ENCODE measurements at places on chromosomes 11 and 22.

GRCh38 chr11:57815476-57815875 lies 53.9 kb downstream of the CTNND1 start:
- no peak for DNase-seq

- DNase-seq: no peak
Measured at GRCh38 chr11:14554959-14555358, 34.8 kb upstream of the PSMA1 start.

GRCh38 chr11:10798330-10798928 lies 10.3 kb downstream of the EIF4G2 start:
- DNase-seq: no peak

- DNase-seq: no peak
Measured at GRCh38 chr11:120883404-120884080, 140.4 kb upstream of the TBCEL start.

DNA sequence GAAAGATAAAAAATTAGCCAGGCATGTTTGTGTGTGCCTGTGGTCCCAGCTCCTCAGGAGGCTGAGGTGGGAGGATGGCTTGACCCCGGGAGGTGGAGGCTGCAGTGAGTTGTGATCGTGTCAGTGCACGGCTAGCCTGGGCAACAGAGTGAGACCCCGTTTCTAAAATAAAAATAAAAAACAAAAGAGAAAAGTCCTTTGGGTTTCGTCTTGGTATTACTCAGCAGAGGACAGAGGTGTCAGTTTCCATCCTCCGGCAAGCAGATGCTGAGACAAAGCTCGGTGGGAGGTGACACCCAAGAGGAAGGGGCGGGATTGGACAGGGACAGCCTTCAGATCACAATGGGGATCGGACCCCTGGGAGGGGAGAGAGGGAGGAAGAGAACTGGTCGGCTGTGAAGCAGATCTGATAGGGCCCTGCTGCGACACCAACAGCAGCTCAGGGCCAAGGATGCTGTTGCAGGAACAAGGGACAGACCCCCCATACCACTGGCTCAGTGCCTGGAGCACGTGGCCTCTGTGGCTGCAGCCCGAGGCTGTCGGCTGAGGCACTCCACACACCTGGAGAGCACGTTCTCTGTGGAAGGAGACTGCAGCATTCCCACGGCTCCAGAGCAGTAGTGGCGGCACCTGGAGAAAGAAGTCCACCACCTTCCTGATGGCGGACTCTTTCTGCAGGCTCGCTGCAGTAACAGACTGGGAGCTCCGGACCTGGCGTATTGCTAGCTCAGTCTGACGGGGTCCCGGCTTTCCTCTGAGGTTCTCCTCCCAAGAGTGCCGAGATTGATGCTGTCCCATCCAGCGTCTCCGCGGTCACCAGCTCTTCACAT lies 5.2 kb upstream of the BID start:
- DNase-seq: no peak

DNA sequence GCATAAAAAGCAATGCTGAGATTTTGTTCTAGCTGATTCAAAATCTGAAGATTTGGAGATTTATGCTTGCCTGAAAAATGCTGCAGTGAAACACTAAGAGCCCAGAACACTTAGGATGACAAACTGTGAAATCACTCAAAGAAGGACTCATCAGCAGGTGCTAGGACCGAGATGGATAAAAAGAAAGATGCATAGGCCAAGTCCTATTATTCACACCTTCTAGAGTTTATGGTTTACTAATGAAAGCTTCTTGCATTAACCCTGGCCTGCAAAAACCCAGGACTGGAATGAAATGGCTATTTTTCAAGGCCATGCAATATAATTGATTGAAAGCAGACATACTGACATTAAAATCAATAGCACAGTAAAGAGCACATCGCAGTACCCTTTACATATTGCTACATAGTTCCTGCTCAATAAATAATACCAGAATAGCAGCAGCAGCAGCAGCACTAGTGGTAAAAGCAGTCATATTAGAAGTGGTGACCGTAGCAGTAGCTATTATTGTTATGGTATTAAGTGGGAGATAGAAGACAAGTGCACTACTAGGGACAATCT lies 161.7 kb downstream of the RAB38 start:
- DNase-seq: no peak

DNA sequence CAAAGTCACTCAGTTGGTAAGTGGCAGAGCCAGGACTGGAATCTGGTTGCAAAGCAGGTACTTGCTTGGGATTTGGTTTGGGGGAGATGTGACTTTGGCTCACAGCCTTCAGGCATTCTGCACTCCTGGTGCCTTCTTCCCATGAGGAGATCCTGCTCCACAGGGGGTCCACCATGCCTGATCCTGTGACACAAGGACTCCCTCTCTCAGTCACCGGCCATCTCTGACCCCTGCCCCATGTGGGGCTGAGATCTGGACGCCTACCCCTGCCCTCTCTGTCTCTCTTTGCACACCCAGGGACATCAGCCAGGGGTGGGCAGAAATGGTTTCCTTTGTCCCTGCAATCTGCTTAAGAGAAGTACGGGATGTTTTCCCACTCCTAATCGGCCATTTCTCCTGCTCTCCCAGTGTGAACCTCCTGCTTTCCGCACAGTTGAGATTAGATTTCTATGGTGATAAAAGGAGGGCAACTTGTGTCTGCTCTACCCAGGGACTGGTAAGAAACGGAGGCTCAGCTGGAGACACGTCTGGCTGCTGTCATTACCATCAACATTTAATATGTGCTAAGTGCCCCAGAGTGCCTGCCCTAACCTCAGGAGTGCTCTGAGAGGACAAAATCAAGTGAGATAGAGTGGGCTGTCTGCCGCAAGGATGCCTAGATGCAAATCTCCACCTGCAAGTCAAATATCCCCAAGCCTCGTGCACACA lies 11.1 kb upstream of the FXYD6 start:
- DNase-seq: peak; percentile 16

DNA sequence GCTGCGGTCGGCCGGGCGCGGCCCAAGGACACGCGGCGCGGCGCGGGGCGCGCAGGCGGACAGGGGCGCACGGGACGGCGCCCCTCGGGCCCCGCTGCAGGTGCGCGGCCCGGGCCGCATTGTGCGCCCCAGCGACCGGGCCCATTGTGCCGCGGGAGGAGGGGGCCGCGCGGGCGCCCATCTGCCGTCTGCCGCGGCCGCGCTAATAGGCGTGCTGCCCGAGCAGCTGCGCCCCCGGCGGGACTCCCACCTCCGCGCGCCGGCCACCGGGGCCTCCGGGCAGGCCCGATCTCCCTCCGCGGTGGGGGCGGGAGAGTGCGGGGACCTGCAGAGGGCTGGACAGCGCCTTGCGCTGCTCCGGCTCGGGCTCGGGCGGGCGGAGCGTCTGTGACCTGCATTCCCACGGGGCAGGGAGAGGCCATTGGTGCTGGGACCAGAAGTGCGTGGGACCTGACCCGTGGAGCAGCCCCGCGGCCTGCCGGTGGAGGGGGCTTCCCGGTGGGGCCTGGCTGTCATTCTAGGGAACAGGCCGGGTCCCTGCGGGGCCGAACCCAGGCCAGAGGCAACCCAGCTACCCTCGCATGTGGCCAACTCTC lies 933 bp downstream of the BRSK2 start:
- no peak for DNase-seq

DNA sequence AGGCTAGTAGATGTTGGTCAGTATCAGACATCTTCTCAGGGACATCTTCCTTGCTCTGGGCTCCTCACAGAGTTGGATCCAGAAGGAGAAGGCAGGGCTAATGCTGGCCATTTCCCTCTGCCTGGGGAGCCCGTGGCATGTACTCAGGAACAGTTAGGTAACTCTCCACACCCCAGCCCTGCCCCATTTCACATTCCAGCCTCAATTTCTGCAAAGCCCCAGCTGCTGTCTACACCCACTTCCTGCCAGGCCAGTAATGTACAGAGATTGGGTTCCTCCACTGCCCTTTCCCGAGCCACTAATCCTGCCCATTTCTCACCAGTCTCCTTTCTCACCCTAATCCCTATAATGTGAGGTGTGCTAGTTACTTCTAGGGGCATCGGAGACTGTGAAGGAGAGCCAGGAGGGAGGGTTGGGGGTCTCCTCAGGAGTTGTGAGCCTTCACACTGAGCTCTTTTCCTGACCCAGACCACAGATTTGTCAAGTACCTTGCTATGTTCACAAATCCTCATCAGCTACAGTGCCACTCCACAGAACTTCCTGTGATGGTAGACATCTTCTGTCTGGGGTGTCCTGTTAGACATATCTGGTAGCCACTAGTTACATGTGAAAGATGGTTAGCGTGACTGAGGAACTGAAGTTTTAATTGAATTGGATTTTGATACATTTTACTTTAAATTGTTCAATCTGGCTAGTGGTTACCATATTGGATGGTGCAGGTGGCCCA lies 1.3 kb upstream of the SEC14L3 start:
- no peak for DNase-seq

DNA sequence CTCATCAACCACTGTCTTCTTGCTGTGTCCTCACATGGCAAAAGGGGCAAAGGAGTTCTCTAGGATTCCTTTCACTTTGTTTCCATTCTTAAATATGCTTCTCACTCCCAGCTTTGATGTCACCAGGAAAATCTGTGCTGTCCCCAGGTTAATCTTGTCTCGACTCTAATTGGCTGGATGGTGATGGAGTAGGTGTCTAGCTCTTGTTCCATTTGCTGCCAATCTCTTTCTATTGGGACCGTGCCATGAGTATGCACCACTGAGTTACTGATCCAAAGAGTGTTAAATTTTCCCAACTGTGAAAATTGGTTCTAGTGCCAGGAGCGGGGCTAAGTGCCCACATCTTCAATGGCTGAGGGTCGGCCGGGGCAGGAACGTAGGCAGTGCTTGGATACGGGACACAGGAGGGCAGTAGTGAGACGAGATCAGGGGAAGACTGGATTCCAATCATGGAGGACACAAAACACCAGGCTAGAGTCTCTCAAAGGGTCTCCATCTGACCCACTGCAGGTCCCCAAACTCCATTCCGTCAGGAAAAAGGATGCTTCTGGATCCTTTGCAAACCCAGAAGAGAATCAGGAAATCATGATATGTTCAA lies 47.7 kb upstream of the CSNK2A3 start:
- no peak for DNase-seq

DNA sequence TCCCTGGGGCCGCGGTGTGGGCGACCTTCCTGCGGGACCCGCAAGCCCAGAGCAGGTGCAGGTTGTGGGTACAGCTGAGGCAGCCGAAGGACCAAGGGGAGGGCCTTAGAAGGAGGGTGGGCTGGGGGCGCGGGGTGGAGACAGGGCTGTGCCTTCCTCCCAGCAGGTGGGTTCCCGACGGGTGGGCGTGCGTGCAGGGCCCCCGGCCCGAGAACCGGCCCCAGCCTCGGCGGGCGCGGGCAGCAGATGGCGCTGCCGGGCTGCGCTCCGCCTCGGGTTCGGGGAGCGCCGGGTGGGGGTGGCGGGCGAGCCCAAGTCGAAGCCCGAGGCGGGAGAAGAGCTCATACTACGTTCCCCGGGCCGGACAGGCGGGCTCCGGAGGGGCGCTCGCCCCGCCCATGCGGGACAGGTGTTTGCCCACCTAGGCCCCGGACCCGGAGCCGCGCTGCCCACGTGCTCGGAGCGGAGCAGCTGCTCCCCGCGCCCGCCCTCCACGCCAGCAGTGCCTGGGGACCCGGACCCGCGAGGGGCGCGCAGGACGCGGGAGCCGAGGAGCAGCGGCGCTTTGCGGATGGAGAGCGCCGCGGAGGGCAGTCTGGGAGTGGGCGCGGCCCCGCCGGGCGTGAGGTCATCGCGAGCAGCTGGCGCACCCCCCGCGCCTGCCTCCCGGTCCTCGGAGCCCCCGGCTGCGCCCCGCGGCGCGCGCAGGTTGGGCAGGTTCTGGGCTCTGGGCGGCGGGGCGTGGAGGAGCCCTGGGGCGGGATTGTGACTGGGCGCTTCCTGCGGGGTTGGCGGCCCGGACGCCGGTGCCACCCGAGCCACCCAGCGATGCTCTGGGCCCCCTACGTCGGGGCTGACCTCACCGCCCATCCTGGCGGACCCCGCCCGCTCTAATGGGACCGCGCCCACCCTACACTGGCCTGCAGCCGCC lies 25.3 kb downstream of the DUSP8 start:
- no peak for DNase-seq

GRCh38 chr11:111886844-111887243 lies 7.5 kb downstream of the CFAP68 start:
- no peak for DNase-seq

- DNase-seq: no peak
Measured at GRCh38 chr22:20221421-20222340, 46.4 kb downstream of the RTN4R start.

DNA sequence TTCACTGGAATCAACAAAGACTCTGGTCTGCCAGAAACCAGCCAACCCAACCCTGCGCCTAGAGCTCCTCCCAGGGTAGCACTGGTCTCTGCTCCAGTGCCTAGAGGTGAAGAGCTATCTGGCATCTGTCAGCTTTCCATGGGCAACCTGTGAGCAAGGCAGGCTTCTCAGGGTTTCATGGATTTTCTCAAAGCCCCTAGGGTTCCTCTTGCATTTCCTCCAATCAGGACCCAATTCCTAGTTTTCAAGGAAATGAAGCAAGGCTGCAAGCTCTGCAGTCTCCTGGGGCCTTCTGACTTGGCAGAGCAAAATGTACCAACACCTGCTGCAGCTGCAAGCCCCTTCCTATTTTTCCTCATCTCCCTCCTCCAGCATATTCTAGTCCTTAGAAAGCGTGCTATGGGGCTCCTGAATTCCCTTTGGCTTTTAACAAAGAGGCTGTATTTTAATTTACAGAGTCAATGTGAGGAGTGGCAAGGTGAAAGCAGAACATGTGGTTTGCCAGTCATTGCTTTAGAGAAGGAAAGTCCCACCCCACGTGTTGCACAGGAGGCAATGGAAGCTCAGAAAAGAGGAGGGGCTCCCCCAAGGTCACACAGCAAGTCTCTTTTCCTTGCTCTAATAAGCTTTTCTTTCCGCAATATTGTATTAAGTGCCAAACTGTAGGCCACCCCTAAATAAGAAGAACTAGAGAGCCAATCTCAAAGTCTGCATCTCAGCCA lies 33.0 kb upstream of the RIC3 start:
- no peak for DNase-seq

DNA sequence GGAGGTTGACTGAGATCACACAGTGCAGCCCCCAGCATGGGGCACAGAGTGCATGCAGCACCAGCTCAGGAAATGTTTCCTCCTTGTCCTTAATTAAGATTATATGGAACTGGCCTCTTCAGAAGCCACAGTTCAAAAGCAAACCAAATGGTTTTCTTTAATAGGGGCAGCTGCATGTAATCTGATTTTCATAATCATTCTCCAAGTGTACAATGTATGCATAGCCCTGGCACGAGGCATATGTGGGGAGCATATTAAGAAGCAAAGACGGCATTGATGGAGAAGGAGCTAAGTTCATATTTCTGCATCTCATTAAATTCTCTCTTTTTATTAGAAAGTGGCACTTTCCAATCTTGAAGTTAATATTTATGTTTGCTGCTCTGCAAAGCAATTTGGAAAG lies 9.9 kb upstream of the PARVB start:
- DNase-seq: no peak

GRCh38 chr11:35934981-35935380 lies 8.9 kb upstream of the LDLRAD3 start:
- DNase-seq: no peak

GRCh38 chr11:76087749-76088148 lies 118.6 kb downstream of the WNT11 start:
- DNase-seq: no peak

- no peak for DNase-seq
Measured at GRCh38 chr11:68598816-68599653, 85.3 kb upstream of the GAL start.

All from activated naive CD4-positive, alpha-beta T cell treated with anti-CD3 and anti-CD28 coated beads, Interleukin-2, amount 50 U/mL, for 72 hours (primary cell).